ENCODE measurements at places on chromosomes 2 and 18.

DNA sequence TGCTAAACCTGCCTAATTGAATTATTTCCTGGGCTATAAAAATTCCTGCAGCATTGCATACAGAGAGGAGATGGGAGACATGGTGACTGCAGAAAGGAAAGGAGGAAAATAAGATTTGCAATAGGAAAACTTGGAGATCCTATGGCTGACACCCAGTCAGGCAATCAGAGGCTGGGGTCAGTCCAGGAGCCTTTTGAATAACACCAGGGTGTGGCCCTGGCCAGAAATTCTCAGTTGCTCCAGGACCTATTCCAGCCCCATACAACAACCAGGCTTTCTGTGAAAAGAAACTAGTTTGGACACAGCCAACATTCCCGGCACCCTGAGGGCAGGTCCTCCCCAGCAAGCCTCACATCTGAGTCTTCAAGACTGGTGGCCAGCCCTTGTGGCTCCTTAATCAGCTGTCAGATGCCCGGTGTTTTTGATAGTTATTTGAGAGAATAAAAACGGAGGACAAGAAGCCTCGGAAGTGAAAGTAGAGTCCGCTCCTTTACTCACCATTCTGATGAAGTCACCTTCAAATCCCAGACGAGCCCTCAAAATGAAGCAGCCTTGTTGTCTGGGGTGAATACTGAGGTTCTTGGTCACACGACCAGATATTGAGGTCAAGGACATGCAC lies 31.1 kb upstream of the GMCL1 start:
- DNase-seq, result no peak

DNA sequence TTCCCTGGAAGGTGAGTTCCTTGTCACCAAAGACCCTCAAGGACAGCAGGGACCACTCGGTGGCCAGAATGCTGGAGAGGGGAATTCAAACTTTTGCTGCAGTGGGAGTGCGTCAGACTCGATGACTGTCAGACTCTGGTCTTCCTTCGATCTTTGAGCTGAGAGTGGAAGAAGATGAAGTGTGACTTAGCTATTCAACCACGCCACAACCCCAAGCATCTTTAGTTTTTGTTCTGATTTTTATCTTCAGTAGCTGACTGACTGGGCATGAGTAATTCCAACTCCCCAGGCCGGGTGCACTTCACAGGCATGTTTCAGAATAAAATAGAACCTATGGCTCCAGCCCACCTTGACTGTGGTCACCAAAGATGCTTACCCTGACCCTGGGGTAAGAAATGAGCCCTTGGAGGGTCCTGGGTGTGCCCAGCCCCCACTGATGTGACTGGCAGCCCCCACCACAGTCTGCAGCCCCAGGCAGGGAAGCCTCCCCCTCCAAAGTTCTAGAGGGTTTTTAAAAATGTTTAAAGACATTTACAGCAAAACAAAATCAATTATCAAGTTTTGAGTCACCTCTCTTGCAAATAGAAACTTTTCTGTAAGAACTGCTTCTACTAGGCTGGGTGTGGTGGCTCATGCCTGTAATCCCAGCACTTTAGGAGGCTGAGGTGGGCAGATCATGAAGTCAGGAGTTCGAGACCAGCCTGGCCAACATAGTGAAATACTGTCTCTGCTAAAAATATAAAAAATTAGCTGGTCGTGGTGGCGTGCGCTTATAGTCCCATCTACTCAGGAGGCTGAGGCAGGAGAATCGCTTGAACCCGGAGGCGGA lies 24.9 kb upstream of the YWHAQ start:
- DNase-seq, result peak; percentile 27

DNA sequence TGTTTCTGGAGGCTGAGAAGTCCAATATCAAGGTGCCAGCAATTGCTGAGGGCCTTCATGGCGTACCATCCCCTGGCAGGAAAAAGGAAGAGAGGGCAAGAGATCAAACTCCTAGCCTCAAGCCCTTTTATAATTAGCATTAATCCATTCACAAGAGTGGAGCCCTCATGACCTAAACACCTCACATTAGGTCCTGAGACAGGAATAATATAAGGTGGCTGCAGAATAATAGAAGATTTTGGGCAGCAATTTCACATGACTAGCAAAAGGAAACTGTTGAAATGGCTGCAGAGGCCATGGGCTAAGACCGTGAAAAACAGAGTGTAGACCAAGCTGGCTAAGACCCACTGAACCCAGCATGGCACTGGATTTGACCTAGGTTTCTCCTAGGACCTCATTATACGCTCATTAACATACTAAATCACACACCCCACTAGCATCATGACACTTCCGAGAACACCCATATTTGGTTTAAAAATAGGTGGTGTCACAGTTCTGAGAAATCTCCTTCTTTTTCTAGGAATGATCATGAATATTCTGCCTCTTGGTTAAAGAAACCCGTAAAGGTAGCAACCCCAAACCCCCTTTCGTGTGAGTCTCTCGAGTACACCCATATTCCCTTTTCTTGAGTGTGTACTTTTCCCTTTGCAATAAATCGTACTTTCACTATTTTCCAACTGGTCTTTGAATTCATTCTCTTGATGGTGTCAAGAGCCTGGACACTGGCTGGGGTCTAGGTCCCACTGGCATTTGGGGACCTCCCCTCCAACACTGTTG lies 3.1 kb upstream of the MYCN start:
- no peak for DNase-seq

DNA sequence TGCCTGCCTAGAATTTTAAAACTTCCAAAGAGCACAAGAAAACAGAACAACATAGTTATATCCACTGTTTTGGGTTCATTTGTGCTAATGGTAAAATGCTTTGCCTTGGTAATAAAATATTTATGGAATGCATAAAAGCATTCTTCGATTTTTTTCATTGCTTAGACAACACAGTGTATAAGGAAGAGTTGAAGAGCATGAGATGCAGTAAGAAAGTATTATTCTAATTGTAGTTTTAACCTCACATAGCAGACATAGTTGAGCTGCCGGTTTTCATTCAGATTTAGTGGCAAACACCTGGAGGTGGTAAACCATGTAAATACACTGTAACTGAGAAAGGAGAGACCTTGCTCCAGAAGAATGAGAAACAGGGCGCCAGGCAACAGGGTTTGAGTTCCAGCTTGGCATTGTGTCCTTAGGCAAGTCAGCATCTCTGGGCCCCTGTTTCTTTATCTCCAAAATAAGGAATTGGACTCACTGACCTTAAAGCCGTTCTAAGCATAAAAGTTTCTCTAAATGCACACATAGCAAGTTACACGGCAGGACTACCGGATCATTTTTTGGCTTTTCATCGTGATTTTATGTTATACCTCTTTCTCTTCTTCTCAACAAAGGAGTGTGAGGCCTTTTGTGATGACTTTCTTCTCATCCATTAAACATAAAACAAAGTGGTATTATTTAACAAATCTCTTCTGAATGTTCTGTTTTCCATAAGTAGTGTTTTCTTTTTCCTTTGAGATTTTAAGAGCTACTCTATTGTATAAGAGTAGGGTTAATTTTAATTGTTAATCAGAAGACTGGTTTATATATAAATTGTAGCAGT lies 7.9 kb downstream of the UGP2 start:
- no peak for DNase-seq

- no peak for DNase-seq
These were observed 172.9 kb upstream of the KLHL29 start for GRCh38 chr2:23211987-23212583.

DNA sequence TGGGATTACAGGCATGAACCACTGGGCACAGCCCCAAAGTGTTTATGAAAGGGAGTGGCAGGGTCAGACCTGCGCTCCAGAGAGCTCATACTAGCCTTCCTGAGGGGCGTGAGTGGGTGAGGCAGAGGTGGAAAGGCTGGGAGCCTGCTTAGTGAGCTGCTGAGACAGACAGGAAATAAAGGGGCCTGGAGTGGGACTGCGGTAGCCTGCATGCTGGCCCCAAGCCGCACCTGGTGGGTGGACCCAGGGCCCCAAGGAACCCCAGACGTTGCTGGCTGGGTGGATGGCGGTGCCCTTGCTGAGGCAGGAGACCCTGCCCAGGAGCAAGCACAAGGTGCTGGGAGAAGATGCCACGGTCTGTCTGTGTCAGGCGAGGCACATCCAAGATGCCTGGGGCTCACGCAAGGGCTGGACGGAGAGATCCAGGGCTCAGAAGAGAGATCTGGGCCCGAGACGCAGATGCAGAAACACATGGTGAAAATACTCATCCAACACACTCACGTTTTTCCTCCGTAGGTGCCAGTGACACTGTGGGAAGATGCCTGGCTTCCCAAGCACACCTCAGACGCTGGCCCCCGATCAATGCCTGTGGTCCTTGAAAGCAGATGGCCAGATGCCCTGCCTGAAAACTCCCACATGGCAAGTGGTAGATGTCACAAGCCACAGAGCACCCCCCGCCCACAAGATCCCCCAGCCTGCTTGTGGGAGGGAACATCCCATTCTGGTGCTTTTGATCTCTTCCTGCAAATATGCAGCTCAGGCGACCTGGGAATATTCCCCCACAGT lies 151.1 kb downstream of the GLI2 start:
- DNase-seq, result no peak

DNA sequence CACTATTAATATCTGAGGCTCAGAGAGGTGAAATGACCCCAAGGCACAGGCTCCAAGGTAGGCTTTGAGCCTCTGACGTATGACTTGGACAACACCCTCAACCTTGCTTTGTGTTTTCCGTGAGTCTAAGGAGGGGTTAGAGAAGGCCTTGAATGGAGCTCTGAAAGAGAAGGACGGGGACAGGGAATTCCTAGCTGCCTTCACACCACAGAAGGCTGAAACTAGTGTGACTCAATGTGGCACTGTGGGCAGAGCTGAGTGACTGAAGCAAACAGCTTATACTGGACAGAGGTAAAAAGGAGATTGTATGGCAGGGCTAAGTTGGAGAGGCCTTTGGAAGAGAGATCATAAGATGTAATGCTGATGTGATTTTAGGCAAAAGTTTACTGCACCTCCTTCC lies 3.5 kb upstream of the NCK2 start:
- no peak for DNase-seq

GRCh38 chr2:151264157-151264825 lies 2.6 kb upstream of the RBM43 start:
- no peak for DNase-seq

DNA sequence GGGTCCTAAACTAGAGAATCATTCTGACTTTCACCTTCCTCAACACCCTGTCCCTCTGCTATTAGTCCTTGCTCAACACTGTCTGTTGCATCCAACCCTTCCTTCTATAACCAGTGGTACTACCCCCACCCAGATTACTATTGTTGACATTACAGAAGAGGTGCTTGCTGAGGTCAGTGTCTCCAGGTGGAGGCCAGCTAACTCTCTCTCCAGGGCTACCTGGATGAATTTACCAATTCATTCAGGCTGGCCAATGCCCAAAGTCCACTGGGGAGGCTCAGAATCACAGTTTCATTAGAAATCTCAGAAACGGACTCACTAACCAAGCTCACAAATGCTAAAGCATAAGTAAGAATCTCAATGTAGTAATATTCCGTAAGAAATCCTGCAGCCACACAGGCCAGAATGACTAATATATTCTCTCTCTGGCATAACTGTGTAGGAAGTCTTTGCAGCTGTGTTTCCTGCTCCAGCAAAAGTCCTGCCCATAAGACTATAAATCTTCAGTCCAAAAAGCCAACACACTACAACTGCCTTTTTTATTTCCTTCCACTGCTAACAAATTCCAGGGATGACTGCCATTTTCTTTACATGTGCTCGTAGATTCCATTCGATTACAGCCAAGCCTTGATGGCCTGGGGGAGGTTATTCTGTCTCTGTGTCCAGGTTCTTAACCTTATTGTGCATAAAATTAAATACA lies 10.0 kb upstream of the TTR start:
- DNase-seq, result no peak

- DNase-seq, result no peak
These were observed 185.9 kb downstream of the CYRIA start for GRCh38 chr2:16479721-16480120.

- DNase-seq, result no peak
These were observed 47.1 kb downstream of the SPTBN1 start for GRCh38 chr2:54503192-54503591.

- DNase-seq, result no peak
These were observed 270.0 kb upstream of the PXDN start for GRCh38 chr2:2014251-2014771.

DNA sequence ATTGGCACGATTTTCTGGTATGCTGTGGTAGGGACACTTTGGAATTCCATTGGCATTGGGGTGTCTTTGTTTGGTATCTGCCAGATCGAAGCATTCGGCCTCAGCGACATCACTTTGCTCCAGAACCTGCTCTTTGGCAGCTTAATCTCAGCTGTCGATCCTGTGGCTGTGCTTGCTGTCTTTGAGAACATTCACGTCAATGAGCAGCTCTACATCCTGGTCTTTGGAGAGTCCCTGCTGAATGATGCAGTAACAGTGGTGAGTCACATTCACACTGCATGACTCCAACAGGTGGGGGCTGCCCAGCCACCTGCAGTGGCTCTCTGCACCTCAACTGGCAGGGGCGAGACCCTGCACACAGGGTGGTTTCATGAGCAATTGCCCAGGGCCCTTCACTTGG lies 38.4 kb downstream of the SLC9A2 start:
- DNase-seq, result no peak

- DNase-seq, result no peak
These were observed 104.8 kb downstream of the COLEC12 start for GRCh38 chr18:395456-396250.

DNA sequence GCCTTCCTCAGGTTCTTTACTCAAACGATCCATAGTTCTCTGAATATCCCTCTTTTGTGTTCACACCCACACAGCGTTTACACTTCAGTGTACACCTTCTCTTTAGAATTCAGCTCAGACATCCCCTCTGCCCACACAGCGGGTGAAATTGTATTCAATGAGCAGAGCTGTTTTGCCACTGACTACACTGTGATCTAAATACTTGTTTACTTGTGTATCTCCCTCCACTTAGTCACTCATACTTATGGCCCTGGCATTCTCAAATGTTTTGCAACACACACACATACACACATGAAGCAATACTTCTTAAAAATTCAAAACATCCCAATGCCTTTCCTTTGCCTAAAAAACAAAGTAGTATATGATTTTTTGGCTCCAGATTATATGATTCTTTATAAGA lies 297.1 kb downstream of the TMX3 start:
- DNase-seq, result no peak

DNA sequence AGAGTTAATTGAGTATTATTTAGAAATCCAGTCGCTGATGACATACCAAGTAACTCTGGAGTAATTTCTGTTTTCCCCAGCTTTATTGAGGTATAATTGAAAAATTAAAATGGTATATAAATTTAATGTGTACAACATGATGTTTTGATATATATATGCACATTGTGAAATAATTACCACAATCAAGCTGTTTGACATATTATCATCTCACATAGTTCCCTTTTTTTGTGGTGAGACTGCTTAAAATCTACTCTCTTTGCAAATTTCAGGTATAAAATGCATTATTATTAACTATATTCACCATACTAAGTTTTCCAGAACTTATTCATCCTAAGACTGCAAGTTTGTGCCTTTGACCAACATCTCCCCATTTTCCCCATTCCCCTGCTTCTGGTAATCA lies 25.0 kb upstream of the SPAG16 start:
- DNase-seq, result no peak

GRCh38 chr2:192585418-192585817 lies 390.7 kb upstream of the TMEFF2 start:
- DNase-seq, result no peak
